ENCODE measurements at places on chromosomes 2 and 18. TPM values are rescaled to one million over a fixed set of nuclear protein-coding genes. Genes with fewer than 3 reads are reported as not detected.
A peak's percentile ranks its signal among the peaks of the same experiment; 100 is the strongest.

DNA sequence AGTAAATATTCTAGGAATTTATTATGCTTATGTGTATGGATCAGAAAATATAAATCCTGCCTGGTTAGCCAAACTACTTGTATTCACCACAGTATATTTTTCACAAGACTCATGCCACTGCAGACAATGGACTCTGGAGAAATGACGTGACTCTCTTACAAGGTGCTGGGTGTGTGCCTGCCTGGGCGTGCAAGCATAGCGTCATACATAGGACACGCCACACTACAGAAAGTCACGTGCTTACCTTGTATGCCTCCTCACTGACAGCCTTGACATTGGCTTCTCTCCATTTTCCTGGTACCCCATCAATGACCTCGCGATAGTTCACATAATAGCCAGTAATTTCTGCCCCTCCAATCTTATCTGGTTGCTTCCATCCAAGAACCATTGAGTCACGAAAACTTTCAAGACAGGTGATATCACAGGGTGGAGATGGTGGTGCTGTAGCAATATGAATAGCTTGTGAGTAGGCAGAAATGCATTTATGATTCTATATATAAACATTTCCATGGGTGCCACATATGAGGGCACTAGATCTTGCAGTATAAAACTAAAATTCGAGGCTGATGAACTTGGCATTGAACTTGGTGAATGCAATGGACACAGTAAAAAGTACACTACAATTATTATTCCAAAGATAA, 93.2 kb downstream of the MYOM1 start:
- H3K27ac ChIP-seq, result no peak overlapping the region
- DNase-seq, result no peak
- peaks cover 10% of the 10 kb centered on the region for H3K4me1 ChIP-seq
- H3K4me3 ChIP-seq, result no peak overlapping the region
- peaks cover 6% of the 10 kb centered on the region for H3K36me3 ChIP-seq
- no peaks in the 10 kb centered on the region for H3K27me3 ChIP-seq

SLC40A1 gene
- total RNA-seq, result 4.1 TPM

DNA sequence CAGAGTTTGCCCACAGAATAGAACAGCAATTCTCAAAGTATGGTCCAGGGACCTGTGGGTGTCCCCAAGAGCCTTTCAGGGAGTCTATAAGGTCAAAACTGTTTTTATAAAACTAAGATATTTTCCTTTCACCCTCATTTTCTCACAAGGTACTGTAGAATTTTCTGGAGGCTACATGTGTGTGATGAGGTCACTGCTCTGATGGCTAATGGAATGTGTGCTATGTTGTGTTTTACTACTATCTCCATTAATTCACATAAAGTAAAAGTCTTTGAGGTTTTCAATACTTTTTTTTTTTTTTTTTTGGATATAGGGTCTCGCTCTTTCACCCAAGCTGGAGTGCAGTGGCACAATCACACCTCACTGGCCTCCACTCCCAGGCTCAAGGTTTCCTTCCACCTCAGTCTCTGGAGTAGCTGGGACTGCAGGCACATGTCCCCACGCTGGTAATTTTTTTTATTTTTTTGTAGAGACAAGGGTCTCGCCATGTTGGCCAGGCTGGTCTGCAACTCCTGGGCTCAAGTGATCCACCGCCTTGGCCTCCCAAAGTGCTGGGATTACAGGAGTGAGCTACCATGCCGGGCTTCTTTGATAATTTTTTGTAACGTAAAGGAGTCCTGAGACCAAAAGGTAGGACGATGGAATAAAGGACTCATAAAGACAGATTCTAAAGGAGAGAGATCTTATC, 1.8 kb downstream of the TRABD2A start:
- no peaks in the 10 kb centered on the region for H3K27me3 ChIP-seq
- DNase-seq, result no peak
- H3K27ac ChIP-seq, result peak overlapping the region; percentile 92

GRCh38 chr2:229731916-229732315, 17.6 kb upstream of the DNER start:
- no peak for DNase-seq
- H3K4me3 ChIP-seq, result no peak overlapping the region
- H3K4me1 ChIP-seq, result no peaks in the 10 kb centered on the region
- no peaks in the 10 kb centered on the region for H3K27me3 ChIP-seq
- H3K36me3 ChIP-seq, result no peaks in the 10 kb centered on the region

- no peak for DNase-seq
- H3K4me1 ChIP-seq, result no peaks in the 10 kb centered on the region
- H3K4me3 ChIP-seq, result no peak overlapping the region
- H3K27ac ChIP-seq, result no peak overlapping the region
- H3K27me3 ChIP-seq, result peaks cover 14% of the 10 kb centered on the region
These were observed 273.7 kb upstream of the PKDCC start for GRCh38 chr2:41774011-41774605.

- no peak overlapping the region for H3K27ac ChIP-seq
- no peak for DNase-seq
- no peak overlapping the region for H3K4me3 ChIP-seq
- no peaks in the 10 kb centered on the region for H3K27me3 ChIP-seq
- H3K36me3 ChIP-seq, result peaks cover 16% of the 10 kb centered on the region
These were observed 37.3 kb downstream of the THAP4 start for GRCh38 chr2:241599615-241600014.

GRCh38 chr2:204104811-204105210, 168.2 kb downstream of the ICOS start:
- H3K27ac ChIP-seq, result peak overlapping the region; percentile 86
- H3K4me3 ChIP-seq, result peak overlapping the region; percentile 0
- H3K27me3 ChIP-seq, result no peaks in the 10 kb centered on the region
- no peaks in the 10 kb centered on the region for H3K36me3 ChIP-seq

DNA sequence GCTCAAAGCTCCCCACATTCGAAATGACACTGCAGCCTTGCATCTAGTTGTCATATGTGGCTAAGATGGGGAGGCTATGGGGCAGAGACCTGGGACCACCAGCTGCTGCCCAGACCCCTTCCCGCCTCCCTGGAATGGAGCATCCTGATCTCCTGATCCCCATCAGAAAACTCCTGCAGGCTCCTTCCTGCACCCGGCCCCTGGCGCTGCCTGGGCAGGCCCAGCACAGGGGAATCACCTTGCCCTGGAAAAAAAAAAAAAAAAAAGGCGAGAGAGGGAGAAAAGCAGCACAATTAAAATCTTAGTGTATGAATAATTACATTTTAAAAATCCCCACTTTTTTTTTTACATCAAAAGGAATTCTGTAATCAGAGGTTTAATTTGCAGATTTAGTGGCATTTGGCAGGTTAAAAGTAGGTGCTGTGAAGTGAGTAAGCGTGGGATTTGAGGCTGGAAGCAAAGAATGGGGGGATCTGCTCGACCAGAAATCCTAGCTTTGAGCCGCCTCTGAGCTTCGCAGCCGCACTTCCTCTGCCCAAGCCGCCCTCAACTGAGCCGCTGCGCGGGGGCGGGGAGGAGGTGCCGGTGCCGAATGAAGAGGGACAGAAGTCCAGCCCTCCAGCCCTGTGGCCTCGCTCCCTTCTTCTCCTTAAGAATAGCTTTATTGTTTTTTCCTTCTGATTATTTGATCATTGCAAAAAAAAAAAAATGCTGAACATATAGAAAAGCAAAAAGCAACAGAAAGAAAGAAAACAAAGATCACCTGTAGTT, 30.0 kb downstream of the THNSL2 start:
- H3K27ac ChIP-seq, result no peak overlapping the region
- peaks cover 48% of the 10 kb centered on the region for H3K27me3 ChIP-seq
- DNase-seq, result peak; percentile 51
- peaks cover 14% of the 10 kb centered on the region for H3K4me1 ChIP-seq
- H3K36me3 ChIP-seq, result no peaks in the 10 kb centered on the region

DNA sequence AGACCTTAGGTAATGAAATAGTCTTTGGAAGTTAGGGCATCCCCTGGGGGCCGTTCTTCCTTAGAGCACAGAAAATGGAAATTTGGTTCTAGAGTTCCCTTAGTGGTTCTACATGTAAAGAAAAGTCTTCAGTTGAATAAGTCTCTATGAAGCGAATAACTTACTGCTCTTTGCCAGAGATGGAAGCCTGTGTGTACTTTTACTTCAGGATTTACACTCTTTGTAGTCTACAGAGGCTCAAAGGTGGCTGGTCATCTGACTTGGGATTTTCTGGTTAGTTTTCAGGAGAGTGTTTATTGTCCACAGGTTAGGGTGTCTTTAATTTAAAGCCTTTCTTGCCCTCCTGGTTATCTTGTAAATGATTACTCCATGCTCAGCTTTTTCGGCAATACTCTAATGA, 210.6 kb downstream of the ZNF521 start:
- DNase-seq, result no peak
- no peak overlapping the region for H3K27ac ChIP-seq
- no peaks in the 10 kb centered on the region for H3K36me3 ChIP-seq
- H3K4me3 ChIP-seq, result no peak overlapping the region
